NCI-H1048 (cell line): ENCODE measurements at places on chromosomes 16 and 17.

DNA sequence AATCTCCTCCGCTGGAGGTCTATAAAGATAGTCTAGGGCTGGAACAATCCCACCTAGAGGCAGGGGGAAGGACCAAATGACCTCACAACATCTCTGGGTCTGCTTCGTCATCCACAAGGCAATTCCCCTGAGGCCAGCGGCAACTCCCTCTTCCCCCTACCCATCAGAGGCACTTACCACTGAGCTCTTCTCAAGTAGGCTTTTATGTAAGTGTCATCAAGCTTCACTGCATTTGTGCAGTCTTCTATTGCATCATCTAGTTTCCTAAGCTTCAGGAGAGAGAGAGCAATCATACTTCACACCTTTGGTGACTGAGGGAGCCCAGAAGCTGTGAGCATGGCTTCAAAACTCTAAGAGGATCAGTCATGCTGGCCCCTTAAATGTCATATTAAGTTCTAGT lies 21.0 kb downstream of the CNP start:
- DNase-seq, result no peak

DNA sequence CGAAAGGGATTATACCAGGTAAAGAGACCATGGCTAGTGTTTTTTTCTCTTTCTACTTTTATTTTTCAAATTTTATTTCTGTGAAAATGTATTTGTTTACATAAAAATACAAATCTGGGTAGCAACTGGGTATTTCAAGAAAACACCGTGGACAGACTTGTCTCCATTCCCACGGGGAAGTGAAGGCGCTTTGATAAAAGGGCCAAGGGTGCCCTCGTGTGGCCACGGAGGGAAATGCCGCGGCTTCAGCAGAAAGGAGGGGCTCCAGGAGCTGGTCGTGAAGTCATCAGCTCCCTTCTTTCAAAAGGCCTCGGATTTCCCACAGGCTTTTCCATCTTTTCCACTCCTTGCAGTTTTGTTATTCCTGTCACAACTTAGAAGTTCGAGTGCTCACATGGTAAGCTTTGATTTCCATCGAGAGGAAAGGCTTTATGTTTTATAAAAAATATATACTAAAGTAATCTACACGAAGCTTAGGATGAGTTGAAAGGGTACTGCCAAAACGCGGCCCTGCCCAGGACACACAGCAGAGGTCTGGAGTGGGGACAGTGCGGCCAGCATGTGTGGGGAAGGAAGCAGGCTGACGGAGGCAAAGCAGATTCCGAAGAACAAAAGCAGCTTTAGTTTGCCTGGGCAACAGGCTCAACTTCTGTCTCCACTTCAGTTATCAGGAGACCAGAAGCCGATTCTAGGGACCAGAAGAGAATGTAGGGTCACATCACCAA lies 15.3 kb upstream of the MNT start:
- DNase-seq, result peak; percentile 11

GRCh38 chr16:12740986-12741610 lies 62.6 kb downstream of the CPPED1 start:
- no peak for DNase-seq

DNA sequence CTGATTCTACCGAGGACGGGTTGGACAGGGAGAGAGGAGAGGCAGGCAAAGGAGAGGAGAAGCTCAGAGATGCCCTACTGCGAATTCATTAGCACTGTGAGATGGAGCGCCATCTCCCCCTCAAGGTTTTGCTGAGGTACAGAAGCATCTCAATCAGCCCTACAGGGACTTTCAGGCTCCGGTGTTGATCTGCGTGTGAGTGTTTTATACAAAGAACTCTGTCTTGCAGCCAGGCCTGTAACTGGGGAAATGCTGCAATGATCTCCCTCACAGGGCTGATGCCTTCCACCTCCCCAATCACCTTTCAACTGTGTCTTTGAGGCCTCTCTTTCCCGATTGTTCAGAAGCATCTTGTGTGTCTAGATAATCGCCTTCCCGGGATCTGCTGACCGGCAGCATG lies 74.8 kb downstream of the IRX6 start:
- DNase-seq, result no peak

DNA sequence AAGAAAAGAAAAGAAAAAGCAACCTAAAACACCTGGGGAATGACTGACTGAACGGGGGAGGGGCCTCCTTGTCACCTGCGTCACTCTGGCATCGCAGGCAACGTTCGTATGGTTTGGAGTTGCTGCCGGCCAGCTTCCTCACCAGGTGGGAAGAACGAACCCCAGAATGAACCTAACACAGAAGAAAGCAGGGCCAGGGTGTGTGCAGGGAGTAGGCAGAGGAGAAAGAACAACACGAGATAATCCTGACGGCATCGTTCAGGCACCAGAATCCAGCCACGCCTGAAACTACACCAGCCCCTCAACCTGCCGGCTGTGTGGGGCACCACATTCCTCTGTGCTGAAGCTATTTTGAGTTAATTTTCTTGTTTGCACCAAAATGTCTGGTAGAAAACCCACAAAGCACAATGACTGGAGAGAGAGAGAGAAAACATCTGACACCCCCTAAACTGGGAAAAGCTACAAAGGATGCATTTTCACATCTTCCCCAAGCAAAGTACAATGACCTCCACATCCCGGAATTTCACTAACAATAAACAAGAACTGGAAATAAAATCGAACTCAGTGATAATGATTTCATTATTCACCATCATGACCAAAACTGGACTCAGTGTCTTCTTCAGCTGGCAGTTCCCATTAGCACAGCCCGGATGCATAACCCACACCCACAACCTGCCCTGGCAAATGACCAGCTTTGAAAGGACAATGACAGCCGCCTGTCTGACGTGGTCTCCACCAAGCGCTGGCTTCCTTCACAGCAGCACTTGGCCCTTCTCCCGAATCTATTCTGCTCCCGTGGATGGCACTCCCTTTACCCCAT lies 23.6 kb downstream of the RAB40B start:
- no peak for DNase-seq

GRCh38 chr17:1229349-1229899 lies 40.8 kb upstream of the BHLHA9 start:
- no peak for DNase-seq

- DNase-seq, result no peak
Measured at GRCh38 chr17:32623196-32623595, 136.4 kb downstream of the CDK5R1 start.

DNA sequence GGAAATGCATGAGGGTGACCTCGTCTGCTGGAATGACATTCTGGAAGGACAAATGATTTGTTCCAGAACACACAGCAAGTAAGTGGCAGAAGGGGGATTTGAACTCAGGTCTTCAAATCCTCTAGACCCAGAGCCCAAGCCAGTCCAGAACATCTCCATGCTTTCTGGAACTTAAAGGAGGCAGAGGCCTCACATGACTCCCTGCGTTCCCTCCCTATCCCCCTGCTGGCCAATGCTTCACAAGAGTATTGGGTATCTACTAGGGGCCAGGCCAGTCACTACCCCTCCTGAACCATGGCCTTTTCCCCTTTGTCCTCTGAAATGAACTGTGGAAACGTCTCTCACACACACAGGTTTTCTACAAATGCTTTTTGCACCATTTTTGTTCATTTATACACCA lies 7.6 kb upstream of the BEAN1 start:
- DNase-seq, result no peak

DNA sequence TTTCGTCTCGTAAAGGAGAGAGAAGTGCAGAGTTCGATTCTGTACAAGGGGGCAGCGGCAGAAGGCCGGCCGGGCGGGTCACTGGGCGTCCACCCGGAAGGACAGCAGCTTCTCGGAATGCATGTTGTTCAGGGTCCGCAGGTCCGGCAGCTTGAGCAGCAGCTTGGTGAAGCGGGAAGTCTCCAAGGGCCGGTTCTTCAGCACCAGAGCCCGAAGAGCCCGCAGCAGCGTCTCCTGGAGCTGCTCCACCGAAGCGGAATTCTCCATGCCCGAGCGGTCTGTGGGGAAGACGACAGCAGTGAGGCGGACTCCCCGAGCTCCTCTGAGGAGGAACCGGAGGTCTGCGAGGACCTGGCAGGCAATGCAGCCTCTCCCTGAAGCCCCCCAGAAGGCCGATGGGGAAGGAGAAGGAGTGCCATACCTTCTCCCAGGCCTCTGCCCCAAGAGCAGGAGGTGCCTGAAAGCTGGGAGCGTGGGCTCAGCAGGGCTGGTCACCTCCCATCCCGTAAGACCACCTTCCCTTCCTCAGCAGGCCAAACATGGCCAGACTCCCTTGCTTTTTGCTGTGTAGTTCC lies 7.3 kb downstream of the NR1D1 start:
- DNase-seq, result no peak

GRCh38 chr17:6474906-6475305 lies 30.7 kb downstream of the PIMREG start:
- DNase-seq, result no peak

GRCh38 chr17:30000001-30000754 lies 58.7 kb downstream of the EFCAB5 start:
- no peak for DNase-seq

DNA sequence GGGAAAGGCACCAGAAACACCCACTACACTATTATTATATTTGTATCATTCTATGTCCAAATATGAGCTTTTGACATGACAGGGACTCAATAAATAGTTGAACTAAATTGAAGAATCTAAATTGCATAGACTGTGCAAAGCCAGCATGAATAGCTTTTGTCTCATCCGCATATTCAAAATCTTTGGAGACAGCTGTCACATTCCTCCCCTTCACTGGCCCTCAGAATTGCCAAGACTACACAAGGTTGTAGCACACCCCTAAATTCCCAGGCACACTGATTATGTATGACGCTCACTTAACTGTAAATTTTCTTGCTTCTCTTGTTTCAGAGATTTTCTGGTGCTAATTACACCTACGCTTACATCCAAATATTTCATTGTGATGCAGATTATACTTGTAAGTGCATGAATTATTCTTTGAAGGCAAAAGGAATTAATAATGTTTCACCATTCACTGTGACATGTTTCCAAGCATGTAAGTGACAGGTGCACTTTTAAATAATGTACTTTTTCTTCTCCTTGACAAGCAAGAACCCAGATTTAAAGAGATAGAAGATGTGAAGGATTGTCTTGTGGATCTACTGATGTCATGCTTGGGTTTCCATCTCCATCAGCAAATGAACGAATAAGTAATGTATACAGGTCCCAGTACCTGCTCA lies 47.5 kb downstream of the CA10 start:
- no peak for DNase-seq

DNA sequence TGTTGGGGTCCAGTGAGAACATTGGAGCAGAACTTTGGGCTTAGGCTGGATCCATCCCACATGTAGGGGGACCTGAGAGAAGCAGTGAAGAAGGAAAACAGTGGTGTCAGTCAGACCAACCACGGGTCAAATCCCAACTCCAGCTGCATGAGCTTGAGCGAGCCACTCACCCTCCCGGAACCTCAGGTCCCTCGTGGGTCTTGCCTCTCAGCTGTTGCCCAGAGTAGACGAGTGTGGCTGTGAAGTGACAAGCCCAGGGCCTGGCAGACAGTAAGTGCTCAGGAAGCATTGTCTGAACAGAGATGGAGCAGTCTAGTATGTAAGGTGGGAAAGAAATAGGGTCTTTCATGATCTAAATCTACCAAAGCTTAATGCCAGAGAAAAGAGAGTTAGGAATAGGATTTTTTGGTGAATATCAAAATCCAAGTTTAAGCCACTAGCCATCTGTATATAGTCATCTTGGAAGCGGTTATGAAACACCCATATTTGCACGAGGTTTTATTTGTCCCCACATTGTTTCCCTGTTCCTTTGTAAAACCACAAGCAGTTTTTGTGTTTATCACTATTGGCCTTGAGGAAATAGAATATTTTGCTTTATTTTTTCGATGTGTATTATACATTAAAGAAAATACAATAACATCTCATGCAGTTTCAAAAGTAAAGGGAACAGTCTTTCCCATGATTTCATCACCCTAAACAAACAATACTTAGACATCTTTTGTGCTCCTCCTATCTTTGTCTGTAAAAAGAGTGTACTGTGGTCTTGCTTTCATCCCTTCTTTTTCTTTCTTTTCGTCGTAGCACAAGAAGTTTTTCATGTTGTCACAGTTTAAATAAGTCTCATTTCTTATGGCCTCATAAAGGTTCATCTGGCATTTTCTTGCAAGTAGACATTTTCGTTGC lies 112.0 kb downstream of the CLEC16A start:
- DNase-seq, result no peak

DNA sequence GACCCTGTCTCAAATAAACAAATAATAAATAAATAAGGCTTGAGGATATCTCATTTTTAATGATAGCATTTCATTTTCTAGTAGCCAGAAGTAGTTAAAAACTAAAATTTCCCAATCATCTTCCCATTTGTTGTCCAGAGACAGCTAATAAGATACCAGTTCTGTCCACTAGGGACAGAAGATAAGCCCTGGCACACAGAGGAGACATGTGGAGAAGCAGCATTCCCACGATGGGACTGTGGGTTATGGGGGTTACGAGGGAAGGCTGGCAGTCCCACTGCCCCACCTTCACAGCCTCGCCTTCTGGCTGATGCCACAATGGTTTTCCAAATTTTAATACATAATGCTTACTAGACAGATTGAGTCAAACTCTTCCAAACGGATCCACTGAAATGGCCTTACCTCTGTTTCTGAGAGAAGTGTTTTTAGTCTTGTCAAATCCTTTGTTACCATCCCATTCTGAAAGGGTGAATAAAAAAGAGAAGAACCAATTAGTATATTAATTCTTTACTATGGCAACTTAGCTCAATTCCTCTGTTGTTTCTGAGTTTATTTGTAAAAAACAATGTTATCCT lies 44.2 kb downstream of the HELZ start:
- no peak for DNase-seq

DNA sequence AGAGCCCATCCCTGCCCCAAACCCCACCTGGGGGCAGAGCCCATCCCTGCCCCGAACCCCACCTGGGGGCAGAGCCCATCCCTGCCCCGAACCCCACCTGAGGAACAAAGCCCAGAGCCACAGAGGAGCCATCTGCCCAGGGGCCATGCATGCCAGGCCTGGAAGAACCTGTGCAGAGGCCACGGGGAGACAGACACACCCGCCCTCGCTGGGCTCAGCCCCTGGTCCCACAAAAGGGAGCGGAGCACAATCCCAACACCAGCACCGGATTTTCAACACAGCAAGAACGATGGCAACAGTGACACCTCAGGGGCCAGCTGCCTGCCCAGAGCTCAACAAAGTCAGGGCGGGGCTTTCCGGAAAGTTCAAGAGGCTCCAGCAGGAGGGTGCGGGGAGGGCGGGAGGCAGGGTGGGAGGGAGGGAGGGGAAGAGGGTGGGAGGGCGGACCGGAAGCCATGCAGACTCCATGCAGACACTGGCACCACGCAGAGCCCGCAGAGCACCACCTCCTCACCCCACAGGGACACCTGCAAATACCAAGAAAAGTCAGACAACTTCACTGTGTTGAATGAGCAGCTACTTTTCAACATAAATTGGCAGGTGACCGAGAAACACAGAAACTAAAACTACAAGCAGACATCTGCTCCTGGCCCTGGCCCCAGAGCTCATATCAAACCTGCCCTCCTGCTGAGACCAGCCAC lies 27.9 kb upstream of the C16orf95 start:
- DNase-seq, result no peak

GRCh38 chr17:81026266-81027036 lies 8.5 kb upstream of the BAIAP2 start:
- DNase-seq, result no peak

GRCh38 chr16:56679078-56679730 lies 3.1 kb upstream of the MT1X start:
- no peak for DNase-seq

- DNase-seq, result no peak
Measured at GRCh38 chr16:47486856-47487255, 25.7 kb downstream of the PHKB start.

GRCh38 chr17:79324194-79324593 lies 249.6 kb downstream of the ENGASE start:
- DNase-seq, result no peak

GRCh38 chr16:78931678-78932077 lies 668.9 kb downstream of the MAF start:
- DNase-seq, result no peak
